ENCODE measurements at places on chromosomes 1 and 21.

DNA sequence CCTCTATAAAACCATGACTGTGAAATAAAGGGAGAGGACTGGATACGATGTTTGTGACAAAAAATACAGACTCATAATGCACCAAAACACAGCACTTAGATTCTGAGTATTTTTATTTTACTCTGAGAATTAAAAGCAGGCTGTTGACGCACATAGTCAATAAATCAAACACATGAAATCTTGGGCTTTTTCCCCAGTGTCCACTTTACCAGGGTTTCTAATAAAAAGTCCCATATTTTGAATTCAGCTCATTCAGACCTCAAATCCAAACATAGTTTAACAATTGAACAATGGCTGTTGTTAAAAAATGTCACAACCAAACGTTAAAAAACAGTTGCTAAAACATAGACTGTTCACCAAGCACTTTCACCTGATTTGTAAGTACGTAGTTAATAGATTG lies 553.4 kb downstream of the LTN1 start:
- H3K27me3 ChIP-seq = no peaks in the 10 kb centered on the region
- H3K36me3 ChIP-seq = no peaks in the 10 kb centered on the region
- no peak overlapping the region for H3K27ac ChIP-seq
- H3K4me1 ChIP-seq = no peaks in the 10 kb centered on the region
- DNase-seq = no peak
- no peak overlapping the region for H3K4me3 ChIP-seq

- no peaks in the 10 kb centered on the region for H3K27me3 ChIP-seq
- peaks cover 12% of the 10 kb centered on the region for H3K4me1 ChIP-seq
- no peak overlapping the region for H3K4me3 ChIP-seq
- H3K27ac ChIP-seq = no peak overlapping the region
Measured at GRCh38 chr1:83850834-83851233, 148.1 kb downstream of the TTLL7 start.

- H3K27me3 ChIP-seq = no peaks in the 10 kb centered on the region
- DNase-seq = no peak
- no peak overlapping the region for H3K4me3 ChIP-seq
Measured at GRCh38 chr1:191498318-191498717, 659.9 kb upstream of the RGS18 start.

GRCh38 chr21:25375675-25376074 lies 231.6 kb downstream of the MRPL39 start:
- DNase-seq = no peak
- peaks cover 8% of the 10 kb centered on the region for H3K4me1 ChIP-seq
- H3K27me3 ChIP-seq = peaks cover 10% of the 10 kb centered on the region
- no peaks in the 10 kb centered on the region for H3K36me3 ChIP-seq
- H3K4me3 ChIP-seq = no peak overlapping the region
- no peak overlapping the region for H3K27ac ChIP-seq

- no peaks in the 10 kb centered on the region for H3K36me3 ChIP-seq
- H3K27ac ChIP-seq = no peak overlapping the region
- H3K4me3 ChIP-seq = no peak overlapping the region
- H3K4me1 ChIP-seq = peaks cover 2% of the 10 kb centered on the region
- peaks cover 51% of the 10 kb centered on the region for H3K27me3 ChIP-seq
- no peak for DNase-seq
Measured at GRCh38 chr21:41760411-41760810, 6.4 kb downstream of the RIPK4 start.

DNA sequence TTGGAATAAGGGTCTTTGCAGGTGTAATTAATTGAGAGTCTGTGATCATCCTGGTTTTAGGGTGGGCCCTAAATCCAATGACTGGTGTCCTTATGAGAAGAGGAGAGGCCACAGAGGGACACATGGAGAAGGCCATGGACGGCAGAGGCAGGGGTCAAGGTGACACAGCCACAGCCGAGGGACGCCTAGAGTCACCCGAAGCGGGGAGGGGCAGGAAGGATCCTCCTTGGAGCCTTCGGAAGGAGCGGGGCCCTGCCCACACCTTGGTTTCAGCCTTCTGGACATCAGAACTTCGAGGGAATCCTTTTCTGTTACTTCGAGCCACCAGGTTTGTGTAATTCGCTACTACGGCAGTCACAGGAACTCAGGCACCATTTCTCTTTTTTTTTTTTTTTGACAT lies 31.1 kb downstream of the RRP1 start:
- H3K4me3 ChIP-seq = no peak overlapping the region
- DNase-seq = no peak
- H3K27me3 ChIP-seq = no peaks in the 10 kb centered on the region
- no peak overlapping the region for H3K27ac ChIP-seq

- no peak overlapping the region for H3K27ac ChIP-seq
- H3K4me3 ChIP-seq = no peak overlapping the region
- H3K27me3 ChIP-seq = peaks cover 2% of the 10 kb centered on the region
Measured at GRCh38 chr1:162004441-162004950, 19.2 kb downstream of the OLFML2B start.

- no peaks in the 10 kb centered on the region for H3K36me3 ChIP-seq
- no peak overlapping the region for H3K27ac ChIP-seq
- no peak for DNase-seq
- peaks cover 1% of the 10 kb centered on the region for H3K27me3 ChIP-seq
Measured at GRCh38 chr1:55868026-55868425, 652.9 kb upstream of the USP24 start.

DNA sequence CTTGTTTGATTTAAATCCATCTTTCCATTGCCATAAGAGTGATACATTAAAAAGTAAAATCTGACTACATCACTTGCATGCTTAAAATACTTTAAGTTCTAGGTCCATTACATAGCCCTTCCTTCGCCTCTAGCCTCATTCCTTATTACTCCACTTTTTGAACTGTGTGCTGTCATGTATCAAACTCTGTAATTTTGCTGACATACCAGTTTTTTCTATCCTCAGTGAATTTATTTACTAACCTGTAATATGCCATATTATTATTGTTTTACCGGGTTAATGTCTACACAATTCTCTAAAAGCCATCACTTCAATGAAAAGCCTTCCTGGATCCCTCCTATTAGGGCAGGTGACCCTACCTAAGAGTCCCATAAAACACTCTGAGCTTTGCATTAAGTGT lies 4.9 kb upstream of the SPRR2G start:
- no peaks in the 10 kb centered on the region for H3K36me3 ChIP-seq
- DNase-seq = no peak
- peaks cover 13% of the 10 kb centered on the region for H3K27me3 ChIP-seq
- H3K4me1 ChIP-seq = no peaks in the 10 kb centered on the region

- no peaks in the 10 kb centered on the region for H3K36me3 ChIP-seq
- H3K27ac ChIP-seq = no peak overlapping the region
- no peak for DNase-seq
- peaks cover 4% of the 10 kb centered on the region for H3K4me1 ChIP-seq
Measured at GRCh38 chr1:58123051-58123450, 423.5 kb downstream of the OMA1 start.

DNA sequence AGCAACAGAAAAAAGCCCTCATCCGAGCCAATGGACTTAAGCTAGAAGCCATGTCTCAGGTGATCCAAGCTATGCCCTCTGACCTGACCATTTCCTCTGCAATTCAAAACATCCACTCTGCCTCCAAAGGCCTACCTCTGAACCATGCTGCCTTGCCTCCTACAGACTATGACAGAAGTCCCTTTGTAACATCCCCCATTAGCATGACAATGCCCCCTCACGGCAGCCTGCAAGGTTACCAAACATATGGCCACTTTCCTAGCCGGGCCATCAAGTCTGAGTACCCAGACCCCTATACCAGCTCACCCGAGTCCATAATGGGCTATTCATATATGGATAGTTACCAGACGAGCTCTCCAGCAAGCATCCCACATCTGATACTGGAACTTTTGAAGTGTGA lies 20.7 kb downstream of the NR5A2 start:
- no peak overlapping the region for H3K4me3 ChIP-seq
- no peaks in the 10 kb centered on the region for H3K4me1 ChIP-seq
- H3K27ac ChIP-seq = no peak overlapping the region
- peaks cover 40% of the 10 kb centered on the region for H3K27me3 ChIP-seq

DNA sequence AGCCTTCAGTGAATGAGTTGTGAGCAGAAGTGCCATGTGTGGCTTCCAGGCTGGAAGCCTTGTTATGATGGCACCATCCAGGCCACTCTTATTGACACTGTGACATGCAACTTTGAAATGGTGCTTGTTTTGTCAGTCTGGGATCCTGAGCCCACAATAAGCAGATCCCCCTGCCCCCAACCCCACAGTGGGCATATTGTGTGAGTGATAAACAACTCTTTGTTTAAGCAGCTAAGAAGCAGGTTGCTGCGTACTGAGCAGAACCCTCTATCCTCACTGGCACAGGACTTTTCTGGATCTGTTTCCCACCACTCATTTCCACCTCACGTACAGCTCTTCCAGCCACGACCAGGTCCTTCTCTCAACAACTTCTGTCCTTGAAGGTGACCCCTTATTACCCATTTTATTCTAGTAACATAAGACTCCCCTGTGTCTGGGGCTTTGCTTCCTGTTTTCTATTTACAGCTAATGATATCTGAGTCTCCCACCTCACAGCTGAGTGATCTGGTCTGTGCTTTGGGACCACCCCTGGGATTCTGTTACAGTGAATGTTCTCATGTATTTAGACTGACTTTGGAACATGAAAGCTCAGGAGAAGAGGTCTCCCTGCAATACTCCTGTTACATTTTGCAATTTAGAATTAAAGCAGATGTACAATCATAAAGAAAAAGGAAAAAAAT lies 375.5 kb downstream of the PCP4 start:
- no peaks in the 10 kb centered on the region for H3K4me1 ChIP-seq
- no peak overlapping the region for H3K4me3 ChIP-seq
- H3K36me3 ChIP-seq = no peaks in the 10 kb centered on the region

DNA sequence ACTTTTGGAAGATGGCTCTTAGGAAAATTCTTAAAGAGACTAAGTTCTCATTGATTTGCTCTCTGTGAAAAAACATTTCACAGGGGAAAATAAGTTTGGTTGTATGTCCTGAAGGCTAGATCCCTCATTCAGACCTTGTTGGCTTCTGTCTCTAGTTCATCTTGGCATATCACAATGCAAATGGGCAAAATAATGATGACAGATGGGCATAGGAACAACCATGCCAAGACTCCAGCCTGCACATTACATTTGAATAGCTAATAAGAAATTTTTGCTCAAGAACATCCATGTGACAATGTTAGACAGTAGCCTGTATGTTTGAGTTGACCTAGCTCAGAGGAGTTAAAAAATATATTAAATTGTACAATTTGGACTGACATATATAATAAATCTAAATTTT lies 292.9 kb downstream of the PLA2G4A start:
- no peak for DNase-seq
- no peaks in the 10 kb centered on the region for H3K27me3 ChIP-seq
- no peaks in the 10 kb centered on the region for H3K36me3 ChIP-seq

GRCh38 chr1:95039360-95040031 lies 33.3 kb downstream of the ALG14 start:
- H3K36me3 ChIP-seq = no peaks in the 10 kb centered on the region
- no peaks in the 10 kb centered on the region for H3K4me1 ChIP-seq
- no peak overlapping the region for H3K27ac ChIP-seq
- no peaks in the 10 kb centered on the region for H3K27me3 ChIP-seq
- no peak overlapping the region for H3K4me3 ChIP-seq
- DNase-seq = no peak

GRCh38 chr1:178273707-178274410 lies 180.0 kb downstream of the RASAL2 start:
- DNase-seq = no peak
- no peak overlapping the region for H3K4me3 ChIP-seq
- H3K36me3 ChIP-seq = no peaks in the 10 kb centered on the region
- no peaks in the 10 kb centered on the region for H3K4me1 ChIP-seq

DNA sequence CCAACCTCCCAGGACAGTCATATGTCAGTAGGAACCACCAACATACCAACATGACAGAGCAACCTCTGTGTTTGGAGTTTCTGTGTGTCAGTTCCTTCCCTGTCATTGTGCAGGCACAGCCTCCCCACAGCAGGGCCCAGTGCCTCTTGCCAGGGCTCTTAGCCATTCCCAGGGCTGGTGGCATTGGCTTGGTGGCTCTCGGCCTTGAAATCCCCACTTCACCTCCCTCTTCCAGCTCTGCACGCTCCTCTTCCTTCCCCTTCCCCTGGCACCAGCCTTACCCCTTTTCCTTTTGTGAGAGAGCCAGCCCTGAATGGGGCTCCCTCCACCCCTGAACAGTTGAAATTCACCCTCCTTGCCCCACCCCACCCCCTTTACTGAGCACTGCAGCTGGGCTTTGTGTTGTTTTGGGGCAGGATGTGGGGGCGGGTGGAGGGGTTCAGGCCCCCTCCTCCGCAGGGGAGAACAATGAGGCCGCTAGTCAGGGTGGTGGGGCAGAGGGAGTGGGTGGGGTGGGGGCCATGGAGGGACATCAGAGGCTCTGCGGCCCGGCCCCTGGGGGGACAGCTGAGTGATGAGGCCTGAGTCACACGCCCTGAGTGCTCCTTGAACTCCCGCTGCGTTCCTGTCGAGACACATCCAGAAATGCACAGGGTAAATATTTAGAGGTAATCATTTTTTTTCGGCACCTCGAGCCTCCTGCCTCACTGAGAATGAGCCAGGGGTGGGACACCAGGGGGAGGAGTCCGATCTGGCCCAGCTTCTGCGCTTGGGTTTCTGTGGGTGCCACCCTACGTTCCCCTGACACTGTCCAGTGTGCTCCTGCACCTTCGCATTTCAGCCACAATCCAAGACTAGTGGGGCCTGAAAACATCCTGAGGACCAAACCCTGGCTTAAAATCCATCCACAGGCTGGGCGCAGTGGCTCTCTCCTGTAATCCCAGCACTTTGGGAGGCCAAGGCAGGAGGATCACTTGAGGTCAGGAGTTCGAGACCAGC lies 28.6 kb downstream of the LGR6 start:
- peaks cover 33% of the 10 kb centered on the region for H3K27me3 ChIP-seq
- DNase-seq = no peak
- H3K4me3 ChIP-seq = no peak overlapping the region
- H3K27ac ChIP-seq = no peak overlapping the region
- no peaks in the 10 kb centered on the region for H3K36me3 ChIP-seq
- H3K4me1 ChIP-seq = peaks cover under 1% of the 10 kb centered on the region

DNA sequence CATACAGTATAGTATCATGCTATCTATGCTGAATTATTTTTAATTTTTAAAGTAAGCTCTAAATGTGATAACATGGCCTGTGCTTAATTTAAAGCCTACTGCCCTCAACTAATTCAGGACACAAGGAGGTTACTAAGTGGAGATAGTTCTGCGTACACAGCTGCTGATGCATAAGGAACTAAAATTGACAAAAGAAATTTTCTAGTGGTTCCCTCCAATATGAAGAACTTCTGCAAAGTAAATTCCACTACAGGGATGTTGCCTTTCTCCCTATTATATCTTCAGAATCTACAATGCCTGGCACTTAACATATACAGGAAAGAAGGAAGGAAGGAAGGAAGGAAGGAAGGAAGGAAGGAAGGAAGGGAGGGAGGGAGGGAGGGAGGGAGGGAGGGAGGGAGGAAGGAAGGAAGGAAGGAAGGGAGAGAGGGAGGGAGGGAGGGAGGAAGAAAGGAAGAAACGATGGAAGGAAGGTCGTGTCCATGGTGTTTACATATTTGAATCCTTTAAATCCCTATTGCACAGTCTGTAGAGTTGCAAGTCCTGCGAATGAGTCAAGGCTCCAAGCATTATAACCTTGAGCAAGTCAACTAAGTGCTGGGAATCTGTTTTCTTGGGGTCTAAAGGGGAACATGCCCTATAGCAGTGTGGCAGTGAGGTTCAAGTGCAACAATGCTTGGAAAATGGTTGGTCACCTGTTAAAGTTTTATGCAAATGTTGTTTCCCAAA lies 171.2 kb downstream of the LMX1A start:
- H3K27me3 ChIP-seq = no peaks in the 10 kb centered on the region
- no peak for DNase-seq
- H3K4me1 ChIP-seq = no peaks in the 10 kb centered on the region

Measured in activated CD4-positive, alpha-beta T cell treated with anti-CD3 and anti-CD28 coated beads, Interleukin-2, amount 10 ng/mL, durations not matched to agents 24 days and 14 days (primary cell).